ENCODE measurements at places on chromosomes 12 and 14.

DNA sequence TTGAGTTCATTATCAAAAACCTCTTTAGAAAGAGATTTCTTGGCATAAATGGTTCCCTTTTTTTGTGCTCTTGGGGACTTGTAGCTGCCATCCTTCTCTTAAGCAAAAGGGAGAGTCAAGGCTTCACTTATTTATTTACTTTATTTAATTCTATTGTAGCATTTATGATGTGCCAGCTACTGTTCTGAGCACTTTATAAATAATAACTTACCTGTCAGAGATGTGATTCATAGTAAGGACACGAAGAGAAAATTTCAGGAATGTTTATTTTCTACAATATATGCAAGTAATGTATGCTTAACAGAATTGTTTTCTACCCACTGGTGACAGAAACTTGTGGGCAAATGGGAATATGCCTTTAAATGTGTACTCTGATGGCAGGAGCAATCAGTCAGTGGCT is 33.3 kb downstream of the TMEM117 start:
- no peak for DNase-seq

DNA sequence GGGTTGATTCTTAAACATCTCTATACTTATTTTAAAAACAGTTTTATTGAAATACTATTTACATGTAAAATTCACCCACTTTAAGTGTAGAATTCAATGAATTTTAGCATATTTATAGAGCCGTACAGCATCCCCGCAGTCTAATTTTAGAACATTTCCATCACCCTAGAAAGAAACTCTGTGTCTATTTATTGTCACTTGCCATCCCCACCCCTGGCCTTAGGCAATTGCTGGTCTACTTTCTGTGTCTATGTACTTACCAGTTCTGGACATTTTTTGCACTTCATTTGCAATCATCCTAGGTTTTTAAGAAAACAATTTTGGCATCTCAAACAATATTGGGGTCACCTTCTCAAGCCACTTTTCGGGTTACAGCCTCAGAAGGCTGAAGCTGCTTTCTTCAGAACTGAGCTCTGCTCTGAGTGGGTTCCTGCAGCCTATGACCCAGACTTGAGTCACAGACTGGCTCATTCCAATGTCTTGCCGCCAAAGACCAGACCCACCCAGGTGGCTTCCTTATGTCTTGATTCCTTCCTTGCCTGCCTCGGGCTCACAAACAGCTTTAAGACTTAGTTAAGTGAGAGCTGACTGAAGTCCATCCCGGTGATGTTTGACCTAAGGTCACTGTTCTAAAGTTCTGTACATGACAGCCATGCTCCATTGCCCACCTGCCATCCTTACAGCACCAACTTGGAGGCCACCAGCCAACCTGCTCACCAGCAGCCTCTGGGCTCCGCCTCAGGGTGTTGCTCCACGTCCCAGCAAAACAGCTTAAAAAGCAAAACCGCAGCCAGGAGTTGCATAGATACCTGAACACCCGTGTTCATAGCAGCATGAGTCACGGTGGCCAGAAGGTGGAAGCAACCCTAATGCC is 131.5 kb downstream of the CHST11 start:
- no peak for DNase-seq

- no peak for DNase-seq
Observed at GRCh38 chr14:35814371-35815005, 5.4 kb upstream of the RALGAPA1 start.

DNA sequence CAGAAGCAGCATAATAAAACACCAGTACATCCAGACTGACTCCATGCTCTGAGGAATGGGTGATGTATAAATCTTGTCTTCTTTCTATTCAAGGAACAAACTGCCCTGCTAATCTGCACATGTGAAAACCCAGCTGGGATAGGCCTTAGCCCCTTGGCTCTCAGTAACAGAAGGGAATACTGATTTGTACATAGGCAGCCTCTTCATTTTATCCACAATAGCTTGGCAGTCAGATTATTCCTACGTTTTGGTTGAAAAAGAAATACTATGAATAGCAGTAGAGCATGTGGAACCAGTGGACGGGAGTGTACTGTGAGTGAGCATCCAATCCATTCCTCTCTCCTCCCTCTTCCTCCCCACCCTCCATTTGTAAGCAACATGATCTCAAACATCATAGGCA is 113.5 kb upstream of the ARHGAP5 start:
- no peak for DNase-seq

DNA sequence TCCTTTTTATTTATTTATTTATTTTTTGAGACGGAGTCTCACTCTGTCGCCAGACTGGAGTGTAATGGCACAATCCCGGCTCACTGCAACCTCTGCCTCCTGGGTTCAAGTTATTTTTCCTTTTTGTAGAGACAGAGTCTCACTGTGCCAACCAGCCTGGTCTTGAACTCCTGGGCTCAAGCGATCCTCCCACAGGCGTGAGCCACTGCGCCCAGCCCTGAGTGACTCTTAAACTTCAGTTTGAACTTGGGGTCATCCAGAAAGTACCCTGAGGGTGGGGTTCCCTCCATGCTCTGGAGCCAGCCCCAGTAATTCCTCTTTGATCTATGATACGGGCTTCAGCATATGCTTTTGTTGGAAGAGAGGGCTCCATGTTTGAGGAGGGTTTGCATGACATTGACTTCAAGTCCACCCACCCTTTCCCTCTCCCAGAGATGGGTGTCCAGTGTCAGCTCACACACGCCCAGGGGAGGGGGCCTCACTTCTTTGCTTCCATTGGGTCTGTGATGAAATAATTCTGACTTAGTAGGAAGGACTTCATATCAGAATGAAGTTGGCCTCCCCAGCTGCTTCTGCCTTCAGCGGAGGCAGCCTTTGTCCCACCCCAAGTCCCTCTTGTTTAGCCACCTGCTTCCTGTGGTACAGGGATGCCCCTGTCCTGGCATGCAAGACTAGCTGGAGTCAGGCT is 11.9 kb downstream of the SDS start:
- no peak for DNase-seq

DNA sequence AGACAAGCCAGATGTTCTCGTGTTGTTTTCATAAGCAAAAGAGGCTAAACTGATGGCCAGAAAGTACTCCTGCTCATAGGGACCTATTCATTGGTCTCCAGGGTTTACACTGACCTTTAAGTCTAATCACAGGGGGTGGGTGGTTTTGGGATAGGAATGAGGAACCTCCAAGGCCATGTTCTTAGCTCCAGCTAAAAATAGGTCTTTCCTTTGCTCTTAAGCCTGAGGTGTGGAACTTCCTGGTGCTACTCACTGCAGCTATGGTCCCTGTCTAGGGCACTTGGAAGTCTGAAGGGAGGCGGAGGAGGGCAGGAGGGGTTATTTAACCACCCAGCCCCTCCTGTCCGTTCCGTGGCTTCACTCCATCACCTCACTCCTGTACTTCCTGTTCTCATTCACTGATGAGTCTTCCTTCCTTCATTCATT is 18.6 kb downstream of the GPRC5A start:
- DNase-seq: no peak

DNA sequence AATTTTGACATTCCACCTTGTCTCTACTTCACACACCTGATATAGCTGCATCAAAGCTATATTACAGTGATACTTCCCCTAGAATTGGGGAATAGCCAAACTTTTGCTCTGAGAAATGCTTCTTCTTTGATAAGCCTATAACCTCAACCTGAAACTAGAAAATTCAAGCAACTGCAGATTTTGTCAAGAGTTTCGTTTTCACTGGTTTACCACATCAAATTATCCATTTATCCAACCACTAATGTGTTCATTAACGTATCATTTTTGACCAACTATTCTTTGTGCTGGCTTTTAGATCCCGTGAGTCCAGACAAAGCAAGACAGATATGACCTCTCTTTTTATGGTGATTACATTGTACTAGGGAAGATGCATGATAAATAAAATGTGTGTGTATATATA is 13.5 kb upstream of the TAS2R46 start:
- no peak for DNase-seq

DNA sequence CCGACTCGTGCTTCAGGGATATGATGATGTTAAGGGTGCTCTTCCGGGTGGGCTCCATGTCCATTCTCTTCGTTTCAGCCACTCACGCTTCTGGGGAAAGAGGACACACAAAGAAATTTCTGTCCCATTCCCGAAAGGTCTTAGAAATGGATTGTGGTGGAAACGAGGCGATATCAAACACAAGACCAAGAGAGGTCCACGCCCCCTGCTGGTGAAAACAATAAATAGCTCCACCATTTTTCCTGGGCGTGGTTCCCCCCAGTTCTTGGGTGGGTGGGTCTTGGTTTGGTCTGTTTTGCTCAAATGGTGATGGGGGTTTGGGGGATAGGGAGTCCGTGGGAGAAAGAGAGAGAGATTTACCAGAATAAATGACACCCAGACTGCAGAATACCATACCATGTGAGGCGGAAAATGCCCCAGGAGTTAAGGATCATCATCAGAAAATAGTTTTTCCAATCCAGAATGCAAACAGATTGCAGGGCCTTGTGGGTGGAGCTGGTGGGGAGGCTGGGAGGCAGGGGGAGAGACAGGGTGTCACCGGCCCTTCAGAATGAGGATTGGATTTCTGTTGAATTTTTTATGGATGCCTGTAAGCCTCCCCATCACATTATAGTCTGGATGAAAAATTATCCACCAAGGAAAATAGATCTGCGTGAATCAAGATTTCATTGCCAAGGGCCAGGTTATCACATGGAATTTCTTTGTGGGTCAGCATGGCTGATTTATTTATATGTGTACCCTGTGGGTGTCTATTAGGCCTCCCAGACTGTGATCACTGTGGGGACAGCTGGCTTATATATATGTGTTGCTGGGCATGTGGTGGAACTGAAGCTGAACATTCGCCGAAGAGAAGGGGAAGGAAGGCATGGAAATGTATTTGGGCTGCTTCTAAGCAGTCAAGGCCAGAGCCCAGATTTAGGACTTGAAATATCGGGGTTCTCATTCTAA is 55.8 kb downstream of the SRRM4 start:
- peak; percentile 21 for DNase-seq

GRCh38 chr12:55673638-55674037 is 34.1 kb downstream of the ITGA7 start:
- no peak for DNase-seq
